ENCODE measurements at places on chromosomes 13 and 19.

DNA sequence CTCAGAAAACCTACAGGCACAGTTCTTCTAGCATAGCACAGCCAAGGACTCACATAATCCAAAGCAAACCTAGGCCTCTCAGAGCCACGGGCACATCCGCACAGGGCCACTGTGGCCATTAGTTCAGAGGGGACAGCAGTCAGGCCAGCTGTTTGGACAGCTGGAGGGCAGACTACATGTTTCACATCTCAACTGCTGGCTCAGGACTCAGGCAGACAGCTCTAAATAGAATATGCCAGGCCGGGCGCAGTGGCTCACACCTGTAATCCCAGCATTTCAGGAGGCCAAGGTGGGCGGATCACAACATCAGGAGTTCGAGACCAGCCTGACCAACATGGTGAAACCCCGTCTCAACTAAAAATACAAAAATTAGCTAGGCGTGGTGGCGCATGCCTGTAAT is 26.8 kb downstream of the SAFB2 start:
- DNase-seq, result no peak

- no peak for DNase-seq
Measured at GRCh38 chr13:30739761-30740642, 4.7 kb downstream of the ALOX5AP start.

DNA sequence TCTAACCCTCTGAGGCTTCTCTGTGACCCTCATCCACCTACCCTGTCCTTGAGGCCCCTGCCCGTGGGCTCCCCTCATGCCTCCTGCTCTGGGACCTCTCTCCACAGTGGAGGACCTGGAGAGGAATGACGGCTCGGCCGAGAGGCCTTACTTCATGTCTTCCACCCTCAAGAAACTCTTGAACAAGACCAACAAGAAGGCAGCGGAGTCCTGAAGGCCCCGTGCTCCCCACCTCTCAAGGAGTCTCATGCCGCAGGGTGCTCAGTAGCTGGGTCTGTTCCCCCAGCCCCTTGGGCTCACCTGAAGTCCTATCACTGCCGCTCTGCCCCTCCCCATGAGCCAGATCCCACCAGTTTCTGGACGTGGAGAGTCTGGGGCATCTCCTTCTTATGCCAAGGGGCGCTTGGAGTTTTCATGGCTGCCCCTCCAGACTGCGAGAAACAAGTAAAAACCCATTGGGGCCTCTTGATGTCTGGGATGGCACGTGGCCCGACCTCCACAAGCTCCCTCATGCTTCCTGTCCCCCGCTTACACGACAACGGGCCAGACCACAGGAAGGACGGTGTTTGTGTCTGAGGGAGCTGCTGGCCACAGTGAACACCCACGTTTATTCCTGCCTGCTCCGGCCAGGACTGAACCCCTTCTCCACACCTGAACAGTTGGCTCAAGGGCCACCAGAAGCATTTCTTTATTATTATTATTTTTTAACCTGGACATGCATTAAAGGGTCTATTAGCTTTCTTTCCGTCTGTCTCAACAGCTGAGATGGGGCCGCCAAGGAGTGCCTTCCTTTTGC is 10.8 kb upstream of the ILF3 start:
- no peak for DNase-seq

DNA sequence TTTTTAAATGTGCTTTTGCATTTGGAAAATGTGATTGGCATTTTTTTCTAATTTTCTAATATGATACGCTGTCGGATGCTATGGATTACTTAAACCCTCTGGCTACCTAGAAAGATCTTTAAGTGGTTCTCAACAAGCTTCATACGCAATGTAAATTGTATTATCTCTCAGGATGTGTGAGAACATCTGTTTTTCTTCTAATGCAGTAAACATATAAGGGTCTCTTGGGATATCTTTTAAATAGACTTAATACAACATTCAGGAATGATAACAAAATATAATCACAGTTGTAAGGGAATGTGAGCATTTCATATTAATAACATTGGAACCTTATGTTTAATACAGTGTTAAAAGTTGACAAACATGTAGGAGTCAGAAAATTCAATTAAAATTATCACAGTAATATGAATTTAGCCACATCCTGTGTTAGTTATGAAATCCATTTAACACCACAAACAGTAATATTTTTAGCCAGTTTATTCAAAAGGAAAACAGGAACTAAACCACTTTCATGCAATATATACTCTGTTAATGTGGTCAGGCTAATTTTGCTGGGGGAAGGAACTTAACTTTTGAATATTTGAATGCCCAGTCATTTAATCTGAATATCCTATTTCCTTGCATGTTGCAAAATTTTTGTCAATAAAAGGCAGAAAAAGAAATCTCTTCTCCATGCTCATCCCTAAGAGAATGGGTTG is 15.0 kb upstream of the ALOX5AP start:
- DNase-seq, result no peak

DNA sequence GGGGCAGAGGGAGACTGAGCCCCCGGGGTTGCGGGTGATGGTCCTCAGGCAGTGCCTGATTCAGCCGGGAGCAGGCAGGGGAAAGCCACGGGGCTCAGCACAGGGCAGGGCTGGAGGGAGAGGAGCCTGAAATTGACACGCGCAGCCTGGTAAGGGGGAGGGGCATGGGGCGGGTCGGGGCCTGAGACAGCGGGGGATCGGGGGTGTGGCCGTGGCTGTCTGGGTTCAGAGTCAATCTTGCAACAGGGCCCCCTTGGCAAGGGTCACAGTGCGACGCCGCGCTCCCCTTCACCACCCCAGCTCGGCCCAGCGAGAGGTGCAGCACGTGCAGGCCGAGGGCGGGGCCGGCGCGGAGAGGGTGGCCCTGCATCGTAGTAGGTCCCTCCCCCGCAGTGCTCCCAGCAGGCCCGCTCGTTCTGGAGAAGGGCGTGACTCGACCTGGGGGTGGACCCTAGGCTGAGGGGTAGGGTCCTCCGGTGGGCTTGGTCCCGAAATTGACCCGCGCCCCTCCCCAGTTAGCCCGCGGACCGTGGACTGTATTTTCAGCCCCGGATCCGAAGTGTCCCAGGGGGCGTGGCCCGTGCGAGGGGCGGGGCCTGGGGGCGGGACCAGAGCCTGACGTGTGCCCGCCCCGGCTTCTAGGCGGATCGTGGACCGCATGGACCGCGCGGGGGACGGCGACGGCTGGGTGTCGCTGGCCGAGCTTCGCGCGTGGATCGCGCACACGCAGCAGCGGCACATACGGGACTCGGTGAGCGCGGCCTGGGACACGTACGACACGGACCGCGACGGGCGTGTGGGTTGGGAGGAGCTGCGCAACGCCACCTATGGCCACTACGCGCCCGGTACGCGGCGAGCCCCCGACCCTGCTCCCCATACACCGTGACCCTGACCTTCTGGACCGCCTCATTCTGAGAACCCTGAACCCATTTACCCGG is 6.0 kb downstream of the RCN3 start:
- DNase-seq, result no peak

DNA sequence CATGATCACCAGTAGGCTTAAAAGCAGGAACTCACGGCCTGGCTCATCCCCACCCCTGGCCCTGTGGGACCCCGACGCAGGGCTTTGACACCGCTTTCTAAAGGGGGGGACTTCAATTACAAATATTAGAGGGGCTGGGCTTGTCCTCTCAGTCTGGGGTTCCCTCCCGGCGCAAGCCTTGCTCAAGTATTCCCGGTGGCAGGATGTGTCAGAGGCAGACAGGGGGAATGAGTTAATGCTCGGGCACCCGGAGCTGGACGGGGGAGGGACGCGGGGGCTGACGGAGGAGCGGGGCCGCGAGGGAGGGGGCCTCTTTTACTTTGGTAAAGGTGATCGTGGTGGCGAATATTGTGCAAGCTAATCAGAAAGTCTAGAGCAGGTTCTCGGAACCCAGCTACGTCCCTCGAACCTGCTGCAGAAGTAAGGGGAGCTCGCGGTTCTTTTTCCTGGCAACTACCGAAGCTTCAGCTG is 1.1 kb downstream of the FGF14 start:
- no peak for DNase-seq

DNA sequence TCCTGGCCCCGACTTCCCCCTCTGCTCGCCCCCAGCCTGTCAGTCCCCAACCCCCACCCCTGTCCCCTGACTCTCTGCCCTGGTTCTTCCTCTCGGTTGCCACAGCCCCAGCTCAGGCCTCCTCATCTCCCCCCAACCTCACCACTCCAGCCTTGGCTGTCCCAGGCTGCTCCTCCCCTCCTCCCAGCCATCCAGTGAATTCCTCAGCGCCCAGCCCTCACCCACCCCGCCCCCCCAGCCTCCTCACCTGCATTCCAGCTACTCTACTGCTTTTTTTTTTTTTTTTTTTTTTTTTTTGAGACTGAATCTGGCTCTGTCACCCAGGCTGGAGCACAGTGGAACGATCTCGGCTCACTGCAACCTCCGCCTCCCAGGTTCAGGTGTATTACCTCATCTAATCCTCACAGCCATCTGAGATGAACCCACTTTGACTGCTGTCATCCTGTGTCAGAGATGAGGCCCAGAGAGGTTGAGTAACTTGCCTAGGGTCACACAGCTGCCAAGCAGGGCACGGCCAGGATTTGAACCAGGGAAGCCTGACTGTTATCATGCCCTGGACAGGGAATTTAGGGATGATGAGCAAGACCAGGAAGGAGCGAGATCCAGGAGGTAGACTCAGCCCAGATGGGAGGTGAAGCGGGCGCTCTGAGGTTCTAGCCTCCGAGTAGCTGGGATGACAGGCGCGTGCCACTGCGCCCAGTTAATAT is 2.6 kb downstream of the SULT2B1 start:
- DNase-seq, result no peak

GRCh38 chr13:107276936-107277335 is 709.0 kb upstream of the ARGLU1 start:
- no peak for DNase-seq

- no peak for DNase-seq
Measured at GRCh38 chr19:50554212-50554611, 14.0 kb downstream of the LRRC4B start.

DNA sequence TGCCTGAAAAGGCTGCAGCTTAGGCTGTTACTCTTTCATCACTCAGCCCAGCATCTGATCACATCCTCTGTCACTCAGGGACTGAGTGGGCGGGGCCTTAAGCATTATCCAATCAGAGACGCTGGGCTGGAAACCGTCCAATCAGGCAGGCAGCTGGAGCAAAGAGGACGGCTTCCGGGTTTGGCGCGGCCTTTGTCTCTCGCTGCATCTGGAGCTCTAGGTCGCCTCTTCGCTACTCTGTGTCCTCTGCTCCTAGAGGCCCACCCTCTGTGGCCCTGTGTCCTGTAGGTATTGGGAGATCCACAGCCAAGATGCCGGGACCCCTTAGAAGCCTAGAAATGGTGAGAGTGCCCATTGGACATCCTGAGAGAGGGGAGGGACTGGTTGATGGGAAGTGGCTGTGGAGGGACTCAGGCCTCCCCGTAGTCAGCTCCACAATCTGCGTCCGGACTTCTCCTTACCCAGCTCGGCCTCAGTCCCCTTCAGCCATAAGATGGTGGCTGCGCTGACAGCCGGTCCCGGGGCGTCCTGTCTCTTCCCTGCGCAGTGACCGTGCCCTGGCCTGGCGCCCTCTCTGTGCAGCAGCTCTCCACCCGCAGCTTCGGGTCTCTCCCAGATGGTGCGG is at the start of gene ZNF486:
Gene ZNF486 (plus strand): TSS at position 195 of the 625 bp plus-strand sequence. CDS start 117 bp downstream, at position 312.
- peak; percentile 23 for DNase-seq

DNA sequence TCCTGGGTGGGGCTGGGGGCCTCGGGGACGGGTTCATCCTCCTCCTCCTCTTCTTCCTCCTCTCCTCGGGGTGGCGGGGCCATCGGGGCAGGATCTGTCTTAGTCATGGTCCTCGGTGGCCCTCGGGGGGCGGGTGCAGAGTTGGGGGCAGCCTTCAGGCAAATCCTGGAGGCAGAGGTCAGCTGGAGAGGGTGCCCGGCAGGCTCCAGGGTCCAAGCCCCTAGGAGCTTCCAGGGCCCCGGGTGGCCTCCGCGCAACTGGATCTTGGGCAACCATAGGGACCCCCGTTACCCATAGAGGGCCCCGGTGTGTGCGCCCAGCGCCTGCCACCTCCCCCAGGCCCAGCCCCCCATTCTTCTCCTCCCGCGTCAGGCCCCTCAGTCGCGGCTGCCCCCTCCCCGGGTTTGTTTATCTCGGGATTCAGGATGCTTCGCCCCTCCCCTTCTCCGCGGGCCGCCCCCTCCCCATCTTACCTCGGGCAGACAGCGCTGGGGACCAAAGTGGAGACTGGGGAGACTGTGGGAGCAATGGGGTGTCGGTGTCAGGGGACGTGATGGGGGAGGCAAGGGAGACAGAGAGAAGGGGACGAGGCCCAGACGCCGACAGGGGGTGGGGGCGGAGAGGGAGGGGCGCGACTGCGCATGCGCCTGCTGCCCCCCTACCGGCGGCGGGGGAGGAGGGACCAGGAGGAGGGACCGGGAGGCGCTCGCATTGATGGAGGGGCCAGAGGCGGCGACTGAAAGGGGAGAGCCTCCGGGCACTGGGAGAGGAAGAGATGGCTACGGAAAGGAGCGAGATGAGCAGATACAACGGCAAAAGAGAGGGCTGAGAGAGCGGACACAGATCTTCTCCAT is at the start of gene CLIP3:
Gene CLIP3 (minus strand): TSS at position 623 of the 854 bp plus-strand sequence. CDS start 516 bp downstream, at position 107.
- no peak for DNase-seq

DNA sequence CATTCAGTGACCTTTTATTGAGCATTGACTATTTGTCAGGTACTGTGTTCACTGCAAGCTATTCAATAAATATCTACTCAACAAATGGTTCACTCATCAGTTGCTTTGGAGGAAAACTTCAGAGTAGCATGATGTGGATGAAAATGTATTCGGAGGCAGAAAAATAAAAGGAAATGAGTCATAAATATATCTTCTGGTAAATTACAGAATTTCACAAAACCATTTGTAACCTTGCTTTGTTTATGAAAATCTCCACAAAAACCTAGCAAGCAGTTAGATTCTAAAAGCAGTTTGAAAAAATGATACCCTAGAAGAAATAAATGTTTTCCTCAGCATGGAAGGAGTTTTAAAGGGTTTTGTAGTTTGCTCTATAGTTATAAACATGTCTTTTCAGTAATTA is 399.6 kb downstream of the LMO7 start:
- DNase-seq, result no peak

GRCh38 chr13:20332361-20333096 is 100.4 kb upstream of the GJB6 start:
- DNase-seq, result no peak

DNA sequence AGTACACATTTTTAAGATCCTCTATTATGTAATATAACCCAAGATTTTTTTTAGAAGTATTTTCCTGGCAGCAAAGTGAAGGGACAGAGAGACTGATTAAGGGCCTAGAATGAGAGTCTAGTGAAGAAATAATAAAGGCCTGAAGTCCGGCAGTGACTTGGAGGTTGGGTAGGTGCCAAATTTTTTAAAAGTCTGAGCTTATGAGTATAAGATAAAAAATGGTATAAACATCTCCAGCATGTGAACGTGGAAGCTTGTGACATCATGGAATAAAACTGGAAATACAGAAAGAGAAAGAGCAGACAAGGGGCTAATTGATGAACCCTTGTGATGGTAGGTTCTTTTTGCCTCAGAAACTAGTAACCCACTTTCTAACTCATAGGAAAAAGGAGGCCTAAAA is 174.6 kb downstream of the SUCLA2 start:
- peak; percentile 2 for DNase-seq

DNA sequence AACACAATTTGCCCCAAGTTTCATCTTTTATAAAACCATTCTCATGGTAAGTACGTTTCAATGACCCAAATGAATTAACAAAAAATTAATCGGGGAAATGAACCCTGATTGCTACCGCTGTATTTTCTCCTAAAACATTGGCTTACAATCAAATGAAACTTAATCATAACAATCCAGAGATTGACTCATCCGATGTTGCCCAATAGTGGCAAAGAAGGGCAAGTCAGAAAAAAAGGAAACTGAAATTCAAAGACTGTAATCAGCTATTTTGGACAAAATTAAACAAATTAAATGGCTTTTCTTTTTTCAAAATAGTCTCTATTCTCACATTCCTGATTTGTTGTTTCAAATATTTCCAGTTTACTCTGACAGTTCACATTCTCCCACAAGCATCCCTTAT is 3.9 kb upstream of the ACOD1 start:
- no peak for DNase-seq
